ENCODE measurements at places on chromosomes 3 and 15. TPM values are rescaled to one million over a fixed set of nuclear protein-coding genes. Genes with fewer than 3 reads are reported as not detected.

DNA sequence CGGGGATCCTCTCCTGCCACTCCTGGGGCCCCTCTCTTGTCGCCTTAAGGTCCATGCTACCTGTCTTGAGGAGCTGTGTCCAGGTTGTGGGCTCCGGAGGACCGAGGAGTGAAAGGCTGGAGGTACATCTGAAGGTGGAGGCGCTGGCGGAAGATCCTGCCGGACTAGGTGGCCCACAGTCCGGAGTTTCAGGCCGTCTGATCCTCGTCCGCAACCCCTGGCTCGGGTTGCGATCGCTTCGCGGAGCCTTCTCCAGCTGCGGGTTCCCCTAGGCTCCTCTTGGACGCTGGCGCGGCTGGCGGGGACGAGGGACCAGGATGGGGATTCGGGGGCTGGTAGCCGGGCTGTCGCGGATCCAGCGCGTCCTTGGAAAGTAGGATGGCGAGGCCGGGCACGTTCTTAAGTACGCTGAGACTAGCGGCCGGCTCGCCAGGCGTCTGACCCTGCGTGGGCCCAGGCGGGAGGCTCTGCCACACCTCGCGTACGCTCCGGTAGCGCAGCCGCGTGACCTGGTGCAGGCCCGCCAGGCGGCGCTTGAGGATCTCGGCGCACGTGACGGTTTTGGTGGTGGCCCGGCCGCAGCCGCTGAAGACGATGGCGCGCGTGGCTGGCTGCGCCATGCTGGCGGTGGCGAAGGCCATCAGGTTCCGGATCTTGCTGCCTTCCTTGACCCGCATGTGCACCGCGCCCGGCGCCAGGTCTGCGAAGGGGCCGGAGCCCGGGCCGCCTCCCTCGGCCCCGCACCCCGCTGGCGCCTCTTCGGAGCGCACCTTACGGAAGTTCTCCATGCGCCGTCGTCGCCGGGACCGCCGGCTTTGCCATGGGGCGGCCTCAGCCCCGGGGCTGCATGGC lies 550 bp downstream of the RPP25 start:
- peak; percentile 92 for DNase-seq
- peaks cover 26% of the 10 kb centered on the region for H3K27me3 ChIP-seq
- H3K4me3 ChIP-seq = peak overlapping the region; percentile 60
- no peaks in the 10 kb centered on the region for H3K36me3 ChIP-seq

GRCh38 chr3:129366312-129366831 lies 62.1 kb downstream of the EFCAB12 start:
- H3K27ac ChIP-seq = no peak overlapping the region
- no peak for DNase-seq

DNA sequence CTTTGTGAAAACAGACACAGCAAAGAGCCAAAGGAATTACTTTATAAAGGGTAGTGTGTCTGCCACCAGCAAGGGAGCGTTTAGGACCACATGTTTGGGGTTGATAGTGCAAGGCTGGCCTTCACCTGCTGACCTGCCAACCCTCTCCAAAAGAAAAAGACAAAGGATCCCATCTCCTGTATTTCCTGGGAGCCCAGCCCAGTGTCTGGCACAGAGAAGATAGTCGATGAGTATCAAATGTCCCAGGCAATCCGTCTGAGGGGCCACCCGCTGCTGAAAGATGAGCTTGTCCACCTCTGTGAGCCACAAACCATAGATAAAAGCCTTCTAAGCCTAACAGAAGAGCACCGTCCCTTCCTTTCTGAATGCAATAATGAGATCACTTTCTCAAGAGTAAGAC lies 154.8 kb upstream of the CTNNB1 start:
- H3K27ac ChIP-seq = no peak overlapping the region
- H3K4me1 ChIP-seq = no peaks in the 10 kb centered on the region
- no peaks in the 10 kb centered on the region for H3K36me3 ChIP-seq
- no peak overlapping the region for H3K4me3 ChIP-seq
- H3K27me3 ChIP-seq = peaks cover 4% of the 10 kb centered on the region

GRCh38 chr3:81744366-81744765 lies 17.1 kb downstream of the GBE1 start:
- H3K4me1 ChIP-seq = peaks cover 41% of the 10 kb centered on the region
- no peaks in the 10 kb centered on the region for H3K27me3 ChIP-seq
- H3K4me3 ChIP-seq = no peak overlapping the region
- no peak for DNase-seq

TFRC gene
- 104 TPM for total RNA-seq

Measured in spleen (tissue), 13 donors.